ENCODE measurements at places on chromosomes 6 and 20. TPM values are rescaled to one million over a fixed set of nuclear protein-coding genes. Genes with fewer than 3 reads are reported as not detected.

DNA sequence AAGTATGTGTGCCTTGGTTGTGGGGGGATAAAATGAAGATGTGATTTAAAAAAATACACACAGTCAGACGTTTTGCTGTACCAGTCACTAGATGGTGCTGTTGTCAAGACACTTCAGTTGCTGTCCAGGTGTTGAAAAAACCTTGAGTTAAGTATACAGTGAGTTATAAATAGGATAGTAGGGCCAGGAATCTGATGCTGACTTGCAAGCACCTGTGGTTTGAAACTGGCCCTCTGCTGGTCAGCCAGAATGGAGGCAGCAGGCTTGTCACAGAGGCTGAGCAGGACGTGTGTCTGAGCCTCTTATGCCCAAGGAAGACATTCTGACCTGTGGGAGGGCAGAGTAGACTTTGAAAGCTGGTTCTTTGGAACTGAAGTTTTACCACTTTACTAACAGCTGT, 27.8 kb downstream of the RNF8 start:
- DNase-seq, result peak; percentile 46

DNA sequence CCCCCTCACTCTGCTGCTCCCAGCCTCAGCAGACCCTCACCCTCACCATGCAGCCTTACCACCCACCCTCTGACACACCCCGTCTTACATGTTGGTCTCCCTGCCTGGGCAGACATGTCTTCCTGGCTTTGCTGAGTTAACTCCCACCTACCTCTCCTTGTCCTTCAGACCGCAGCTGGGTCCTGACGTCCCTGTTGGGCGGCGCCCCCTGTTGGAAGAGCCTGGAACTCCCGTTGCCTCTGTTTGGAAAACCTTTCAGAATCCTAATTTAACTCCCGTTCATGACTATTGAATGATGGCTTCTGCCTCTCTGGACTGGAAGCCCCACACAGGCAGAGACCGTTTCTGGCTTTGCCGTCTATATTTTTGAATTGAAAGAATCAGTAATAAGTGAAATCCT, 245.1 kb downstream of the MYLK4 start:
- DNase-seq, result no peak

DNA sequence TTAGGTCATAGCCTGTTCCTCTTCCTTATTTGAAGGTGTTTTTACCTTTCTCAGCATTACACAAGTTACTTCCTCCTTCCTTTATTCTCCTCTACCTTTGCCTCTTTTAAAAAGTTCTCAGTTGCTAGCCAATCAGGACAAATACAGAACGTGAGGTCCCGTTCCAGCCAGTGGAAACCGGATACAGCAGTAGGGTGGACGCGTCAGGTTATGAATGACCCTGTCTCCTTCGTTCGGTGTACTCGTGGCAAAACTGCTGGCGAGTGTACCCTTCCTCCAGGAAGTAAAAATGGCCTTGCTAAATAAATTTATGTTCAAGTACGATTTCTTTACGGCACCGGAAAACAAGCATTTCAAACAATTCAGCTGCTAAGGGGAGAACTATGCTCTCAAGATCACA, 77.0 kb upstream of the MLN start:
- DNase-seq, result no peak

DNA sequence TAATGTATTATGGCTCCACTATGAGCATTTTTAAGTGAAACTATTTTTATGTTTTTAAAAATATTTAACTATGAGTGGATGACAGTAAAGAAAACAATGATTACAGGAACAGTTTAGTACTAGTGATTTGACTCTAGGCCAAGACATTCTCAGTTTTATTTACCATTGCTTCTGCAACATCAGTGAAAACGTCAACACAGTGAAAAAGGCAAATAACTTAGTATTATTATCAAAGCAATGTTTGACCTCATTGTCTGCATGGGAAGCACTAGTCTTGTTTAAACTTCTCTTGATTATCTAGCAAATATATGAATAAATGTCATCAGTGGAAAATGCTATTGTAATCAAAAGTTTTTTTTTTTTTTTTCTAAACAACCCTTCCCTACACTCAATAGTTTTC, 165.0 kb downstream of the HTR1B start:
- no peak for DNase-seq

DNA sequence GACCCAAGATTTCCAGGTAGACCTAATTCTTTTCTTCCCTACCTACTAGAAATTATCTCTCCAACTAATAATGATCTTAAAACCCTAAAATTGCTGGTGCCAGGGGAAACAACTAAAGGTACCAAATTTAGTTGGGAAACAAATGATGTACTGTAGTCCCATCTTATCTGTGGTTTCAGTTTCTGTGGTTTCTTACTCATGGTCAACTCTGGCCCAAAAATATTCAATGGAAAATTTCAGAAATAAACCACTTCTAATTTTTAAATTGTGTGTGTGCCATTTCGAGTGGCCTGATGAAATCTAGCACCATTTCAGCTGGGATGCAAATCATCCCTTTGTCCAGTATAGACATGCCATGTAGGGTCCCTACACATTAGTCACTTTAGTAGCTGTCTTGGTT, 475.2 kb upstream of the EPHA7 start:
- DNase-seq, result no peak

- no peak for DNase-seq
These were observed 46.1 kb upstream of the JAG1 start for GRCh38 chr20:10719740-10720385.

DNA sequence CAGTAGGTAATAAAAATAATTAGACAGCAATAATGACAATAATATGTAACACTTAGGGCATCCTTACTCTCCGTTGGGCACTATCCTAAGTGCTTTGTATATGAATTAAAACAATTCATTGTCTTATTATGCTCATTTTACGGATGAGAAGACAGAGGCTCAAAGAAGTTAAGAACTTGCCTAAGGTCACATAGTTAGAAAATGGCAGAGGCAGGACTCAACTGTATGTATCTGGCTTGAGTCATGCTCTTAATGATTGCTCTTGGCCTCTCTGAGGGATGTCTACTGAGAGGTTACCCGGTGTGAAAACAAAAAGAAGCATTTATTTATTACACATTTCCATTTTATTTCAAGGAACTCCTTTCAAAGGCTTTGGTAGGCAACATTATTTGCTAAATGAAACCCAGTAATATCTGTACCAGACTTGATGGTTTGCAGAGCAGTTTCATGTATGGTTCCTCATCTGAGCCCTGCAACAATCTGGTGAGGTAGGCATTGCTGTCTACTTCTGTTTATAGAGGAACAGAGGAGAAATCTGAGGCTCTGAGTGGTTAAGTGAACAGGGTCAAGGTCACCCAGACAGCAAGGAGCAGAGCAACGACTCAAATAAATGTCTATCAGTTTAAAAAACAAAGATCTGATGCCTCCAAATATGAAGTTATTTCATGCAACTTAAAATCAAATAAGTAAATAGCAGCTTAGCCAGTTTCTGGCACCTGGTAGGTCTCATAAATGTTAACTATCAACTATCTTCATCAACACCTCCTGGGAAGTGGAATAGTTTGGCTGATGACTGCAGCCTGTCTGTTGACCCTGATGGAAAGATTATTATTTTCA, 4.2 kb upstream of the PARD6B start:
- no peak for DNase-seq

DNA sequence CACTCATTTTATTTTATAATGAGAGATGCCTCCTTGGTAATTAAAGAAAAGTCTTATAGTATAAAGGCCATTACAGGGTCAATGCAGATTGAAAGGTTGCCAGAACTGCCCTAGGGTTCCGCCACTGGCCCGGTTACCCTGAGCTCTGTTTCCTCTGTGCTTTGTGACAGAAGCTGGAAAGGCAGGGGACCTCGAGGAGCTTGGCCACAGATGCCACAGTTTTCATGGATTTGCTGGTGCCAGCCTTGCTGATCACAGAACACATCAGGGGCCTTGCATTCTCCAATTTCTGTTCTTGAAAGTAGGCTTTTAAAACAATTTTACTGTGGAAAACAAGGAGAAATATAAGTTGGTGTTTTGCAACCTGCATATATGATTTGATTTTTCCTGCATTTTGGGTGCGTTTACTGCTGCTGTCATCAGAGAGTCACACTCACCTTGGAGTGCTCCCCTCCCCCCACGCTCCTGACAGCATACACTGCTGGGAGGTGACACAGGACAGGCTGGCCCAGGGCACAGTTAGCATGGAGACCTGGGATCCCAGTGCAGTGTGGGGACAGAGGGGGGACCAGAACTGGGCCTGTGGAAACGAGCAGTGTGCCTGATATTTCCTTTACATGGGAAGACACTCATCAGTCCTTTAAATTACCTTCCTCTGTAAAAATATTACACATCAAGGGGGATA, 142.8 kb downstream of the CFAP61 start:
- DNase-seq, result no peak

DNA sequence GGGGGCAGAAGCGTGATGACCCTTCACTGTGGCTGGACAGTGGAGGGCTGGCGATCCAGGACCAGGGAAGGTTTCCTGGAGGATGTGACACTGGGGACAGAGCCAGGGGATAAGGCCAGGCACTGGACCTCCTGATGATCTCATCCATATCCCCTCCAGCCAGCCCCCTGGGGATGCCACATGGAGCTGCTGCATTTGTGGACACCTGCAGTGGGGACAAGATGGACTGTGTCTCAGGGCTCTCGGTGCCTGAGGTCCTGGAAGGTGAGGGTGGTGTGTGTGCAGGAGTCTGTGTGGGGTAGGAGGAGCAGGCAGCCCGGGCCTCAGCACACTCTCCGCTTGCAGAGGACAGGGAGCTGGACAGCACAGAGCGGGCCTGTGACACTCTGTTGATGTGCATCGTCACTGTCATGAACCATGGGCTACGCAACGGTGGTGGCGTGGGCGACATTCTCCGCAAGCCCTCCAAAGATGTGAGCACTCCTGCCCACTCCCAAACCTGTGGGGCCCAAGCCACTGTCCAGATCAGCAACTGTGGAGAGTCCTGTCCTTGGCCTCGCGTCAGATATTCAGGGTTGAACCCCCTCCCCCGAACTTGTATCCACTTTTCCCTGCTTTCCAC, 19.9 kb downstream of the UQCC2 start:
- no peak for DNase-seq

DNA sequence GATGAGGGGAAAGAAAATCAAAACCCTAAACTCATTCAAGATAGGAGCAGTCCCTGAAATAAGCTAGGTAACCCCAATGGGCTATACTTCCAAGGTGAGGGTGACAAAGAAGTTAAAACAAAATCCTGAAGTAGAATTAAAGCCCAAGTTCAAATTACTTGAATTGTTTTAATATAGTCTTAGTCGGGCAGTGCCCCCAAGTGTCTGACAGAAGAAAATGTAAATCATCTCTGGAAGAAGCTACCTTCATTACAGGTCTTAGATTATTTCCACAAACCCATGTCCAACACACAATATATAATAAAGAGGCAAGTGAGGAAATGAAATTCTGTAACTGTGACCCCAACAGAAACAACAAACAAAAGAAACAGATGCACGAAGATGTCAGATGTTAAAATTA, 36.8 kb upstream of the L3MBTL3 start:
- DNase-seq, result no peak

DNA sequence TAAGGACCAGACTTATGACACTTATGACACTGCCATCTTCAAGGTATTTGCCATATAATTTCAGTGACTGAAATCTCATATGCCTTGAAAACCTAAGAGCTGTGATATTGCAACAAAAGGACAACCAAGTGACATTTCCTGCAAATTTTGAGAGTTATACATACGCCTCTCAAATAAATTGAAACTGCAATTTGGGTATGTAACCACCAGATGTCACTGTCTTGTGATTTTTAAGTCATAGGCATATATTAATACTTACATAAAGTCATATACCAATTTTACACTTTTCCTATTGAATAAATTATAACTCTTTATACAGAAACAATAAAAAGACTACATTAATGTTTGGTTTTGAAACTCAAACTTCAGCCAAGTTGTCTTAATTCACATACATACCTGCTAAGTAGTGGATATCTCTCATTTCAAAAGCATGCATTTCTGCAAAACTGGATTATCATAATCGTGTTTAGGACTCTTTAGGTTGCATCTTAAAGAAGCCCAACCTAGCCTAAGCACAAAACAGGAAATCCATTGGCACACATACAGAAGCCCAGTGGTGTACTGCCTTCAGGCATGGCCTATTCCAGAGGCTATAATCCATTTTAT, 180.2 kb downstream of the PACRG start:
- DNase-seq, result peak; percentile 30

DNA sequence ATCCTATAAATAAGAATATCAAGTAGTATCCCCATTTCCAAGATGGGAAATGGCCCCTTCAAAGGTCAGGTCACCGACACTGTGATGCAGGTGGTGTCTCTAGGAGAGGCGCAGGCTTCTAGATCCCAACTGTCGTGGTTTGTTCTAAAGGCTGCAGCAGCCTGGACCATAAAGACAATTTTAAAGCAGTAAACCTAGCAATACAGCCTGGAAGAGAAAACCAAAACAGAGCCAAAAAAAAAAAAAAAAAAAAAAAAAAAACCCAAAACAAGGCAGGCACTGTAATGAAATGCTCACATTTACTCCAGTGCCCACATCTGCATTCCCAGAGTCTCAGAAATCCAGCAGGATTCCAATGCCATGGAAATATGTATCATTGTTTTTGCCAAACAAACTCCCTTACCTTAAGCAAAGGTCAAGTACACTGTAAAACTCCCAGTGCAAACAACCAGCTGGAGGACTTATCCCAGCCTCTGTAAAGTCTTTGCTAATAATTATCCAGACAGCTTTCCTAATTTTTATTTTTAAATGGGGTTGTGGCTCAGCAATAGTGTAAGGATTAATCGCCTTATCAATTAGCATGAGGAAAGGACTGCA, 98.2 kb downstream of the PSMG4 start:
- DNase-seq, result no peak

DNA sequence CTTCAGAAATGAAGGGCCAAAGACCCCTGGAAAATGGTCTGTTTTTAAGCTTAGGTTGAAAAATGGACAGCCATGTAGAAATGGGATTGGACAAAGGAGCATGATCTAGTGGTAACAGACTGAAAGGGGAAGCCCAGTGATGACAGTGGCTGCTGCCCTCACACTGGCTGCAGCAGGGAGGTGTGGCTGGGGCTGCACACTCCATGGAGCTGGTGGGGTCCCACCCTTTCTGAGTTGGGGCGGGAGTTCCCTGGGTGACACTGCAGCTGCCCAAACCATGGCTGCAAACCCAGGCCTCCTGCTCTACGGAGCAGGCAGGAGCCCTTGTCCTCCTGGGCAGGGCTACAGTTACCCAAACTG, 8.5 kb upstream of the PACSIN1 start:
- DNase-seq, result no peak

GRCh38 chr20:37907677-37908401, 4.9 kb downstream of the VSTM2L start:
- no peak for DNase-seq

GRCh38 chr6:148285205-148285604, 57.4 kb upstream of the SASH1 start:
- no peak for DNase-seq

- no peak for DNase-seq
These were observed 643 bp downstream of the DLGAP4 start for GRCh38 chr20:36306553-36307411.

GRCh38 chr20:9467995-9468394, 46.4 kb upstream of the LAMP5 start:
- no peak for DNase-seq

Gene MOG
- total RNA-seq, result not detected

Gene IMPG1
- not detected for total RNA-seq

Gene SOX18
- total RNA-seq, result 18.7 TPM

Gene MYCT1
- not detected for total RNA-seq

All from Panc1 (cell line).